Stimulated activated CD4-positive, alpha-beta T cell treated with anti-CD3 and anti-CD28 coated beads, Interleukin-15, amount 100 ng/mL, for 1 hour (primary cell): ENCODE measurements at places on chromosomes 12 and 14.

- DNase-seq, result no peak
Observed at GRCh38 chr12:123655420-123655819, 15.5 kb upstream of the TCTN2 start.

DNA sequence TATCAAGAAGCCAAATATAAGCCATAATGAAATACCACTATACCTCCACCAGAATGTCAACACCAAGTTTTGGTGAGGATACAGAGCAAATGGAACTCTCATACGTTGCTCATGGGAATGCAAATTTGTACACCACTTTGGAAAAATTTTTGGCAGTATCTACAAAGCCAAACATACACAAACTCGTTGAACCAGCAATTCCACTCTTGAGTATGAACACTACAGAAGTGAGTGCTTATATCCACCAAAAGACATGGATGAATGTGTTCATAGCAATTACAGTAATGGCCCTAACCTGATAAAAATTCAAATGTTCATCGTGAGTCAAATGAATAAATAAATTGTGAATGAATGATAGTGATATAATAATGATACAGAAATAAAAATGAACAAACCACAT lies 24.8 kb downstream of the C12orf71 start:
- no peak for DNase-seq

GRCh38 chr12:64669270-64669842 lies 59.1 kb downstream of the RASSF3 start:
- no peak for DNase-seq

- DNase-seq, result no peak
Observed at GRCh38 chr12:13288937-13289652, 92.6 kb downstream of the EMP1 start.
